ENCODE measurements at places on chromosomes 6 and 20.

- DNase-seq, result no peak
Measured at GRCh38 chr6:7161845-7162244, 54.1 kb downstream of the RREB1 start.

DNA sequence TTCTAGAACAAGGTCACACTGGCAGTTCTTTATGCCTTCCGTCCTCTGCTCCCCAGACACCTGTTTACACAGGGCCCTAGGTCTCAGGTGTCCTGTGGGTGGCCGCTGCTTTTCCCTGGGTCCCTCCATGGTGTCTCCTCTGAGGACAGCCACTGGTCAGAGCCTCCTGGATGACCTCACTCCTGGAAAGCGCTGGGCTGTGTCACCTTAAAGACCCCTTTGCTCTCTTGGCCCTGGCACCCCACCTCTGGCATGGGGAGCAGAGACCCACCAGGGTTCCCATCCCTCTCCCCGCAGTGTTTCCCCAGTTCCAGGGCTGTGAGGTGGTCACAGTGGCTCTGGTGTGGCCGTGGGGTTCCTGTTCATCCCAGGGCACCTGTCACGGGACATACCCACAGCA lies 33.9 kb downstream of the NTSR1 start:
- DNase-seq, result no peak

- no peak for DNase-seq
Measured at GRCh38 chr20:44010162-44010704, 95.6 kb downstream of the TOX2 start.

DNA sequence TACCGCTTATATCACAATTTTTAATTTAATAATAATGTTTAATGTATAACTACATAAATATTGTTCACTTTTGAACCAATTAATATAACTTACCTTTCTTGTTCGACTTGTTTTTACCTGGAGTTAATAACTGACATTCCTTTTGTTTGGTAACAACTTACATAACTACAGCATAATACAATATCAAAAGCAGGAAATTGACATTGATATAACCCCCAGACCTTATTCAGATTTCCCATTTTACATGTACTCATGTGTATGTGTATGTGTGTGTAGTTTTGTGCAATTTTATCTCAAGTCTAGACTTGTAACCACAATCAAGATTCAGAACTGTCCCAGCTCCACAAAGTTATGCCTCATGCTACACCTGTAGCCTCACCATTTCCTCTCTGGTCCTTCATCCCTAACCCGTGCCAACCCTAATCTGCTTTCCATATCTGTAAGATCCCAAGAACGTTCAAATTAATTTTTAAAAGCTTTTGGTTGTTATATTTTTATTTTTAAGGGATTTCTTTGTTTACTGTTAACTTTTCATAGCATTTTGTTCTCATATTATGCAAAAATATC lies 190.6 kb downstream of the MANEA start:
- DNase-seq, result no peak

DNA sequence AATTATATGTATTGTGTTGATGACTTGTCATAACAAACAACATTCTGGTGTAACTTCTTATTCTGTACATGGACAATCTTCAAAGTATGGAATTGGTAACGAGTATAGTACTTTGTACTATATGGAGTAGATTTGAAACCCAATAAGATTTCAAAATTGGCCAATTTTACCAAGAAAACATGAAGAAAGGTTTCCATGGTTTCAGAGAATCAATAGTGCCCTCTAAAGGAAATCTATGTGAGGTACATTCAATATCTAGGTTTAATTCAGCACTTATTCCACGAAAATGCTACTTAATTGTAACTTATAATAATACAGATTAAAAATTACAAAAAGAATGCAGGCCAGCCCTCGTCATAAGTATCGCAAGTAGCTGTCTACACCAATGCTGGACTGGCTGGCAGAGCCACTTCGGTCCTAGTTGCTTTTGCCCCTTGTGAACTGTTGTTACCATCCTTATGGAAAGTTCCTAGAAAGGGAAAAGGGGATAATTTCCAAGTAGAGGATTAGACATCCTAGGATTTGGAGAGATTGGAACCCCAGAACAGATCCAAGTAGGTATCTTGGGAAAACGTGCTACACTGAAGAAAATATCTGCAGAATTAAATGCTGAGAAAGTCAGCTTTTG lies 70.9 kb downstream of the LCA5 start:
- peak; percentile 3 for DNase-seq

DNA sequence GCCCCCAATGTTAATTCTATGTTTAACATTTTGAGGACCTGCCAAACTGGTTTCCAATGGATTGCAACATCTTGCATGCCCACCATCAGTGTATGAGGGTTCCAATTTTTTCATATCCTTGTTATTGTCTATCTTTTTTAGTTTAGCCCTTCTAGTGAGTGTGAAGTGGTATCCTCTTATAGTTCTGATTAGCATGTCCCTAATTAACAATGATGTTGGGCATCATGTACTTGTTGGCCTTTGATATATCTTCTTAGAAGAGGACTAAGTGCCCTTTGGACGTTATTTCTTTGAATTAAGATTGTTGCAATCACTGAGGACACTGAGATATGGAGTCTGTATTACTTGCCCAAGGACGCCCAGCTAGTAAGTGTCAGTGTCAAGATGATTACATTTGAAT lies 22.3 kb downstream of the GCNT2 start:
- no peak for DNase-seq

DNA sequence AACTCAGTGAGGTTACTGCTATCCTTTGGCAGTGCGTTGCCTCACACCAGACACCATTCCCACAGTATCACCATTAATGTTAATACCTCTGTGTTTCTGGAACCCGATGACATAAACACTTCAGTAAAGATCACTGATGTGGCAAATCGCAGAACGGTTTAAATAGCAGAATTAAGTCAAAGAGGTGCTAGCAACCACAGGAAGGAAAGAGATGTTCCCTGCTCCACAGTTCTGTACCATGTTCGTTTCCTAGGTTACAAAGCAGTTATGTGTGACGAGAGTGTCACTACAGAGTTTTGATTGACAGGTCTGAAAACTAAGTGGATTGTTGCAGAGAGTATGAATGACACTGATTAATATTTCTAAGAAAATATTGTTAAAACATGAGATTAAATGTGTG lies 272.3 kb downstream of the KHDRBS2 start:
- no peak for DNase-seq

- no peak for DNase-seq
Measured at GRCh38 chr6:42766163-42766670, 15.6 kb upstream of the BICRAL start.

GRCh38 chr20:47273591-47274235 lies 82.8 kb downstream of the ZMYND8 start:
- DNase-seq, result no peak

DNA sequence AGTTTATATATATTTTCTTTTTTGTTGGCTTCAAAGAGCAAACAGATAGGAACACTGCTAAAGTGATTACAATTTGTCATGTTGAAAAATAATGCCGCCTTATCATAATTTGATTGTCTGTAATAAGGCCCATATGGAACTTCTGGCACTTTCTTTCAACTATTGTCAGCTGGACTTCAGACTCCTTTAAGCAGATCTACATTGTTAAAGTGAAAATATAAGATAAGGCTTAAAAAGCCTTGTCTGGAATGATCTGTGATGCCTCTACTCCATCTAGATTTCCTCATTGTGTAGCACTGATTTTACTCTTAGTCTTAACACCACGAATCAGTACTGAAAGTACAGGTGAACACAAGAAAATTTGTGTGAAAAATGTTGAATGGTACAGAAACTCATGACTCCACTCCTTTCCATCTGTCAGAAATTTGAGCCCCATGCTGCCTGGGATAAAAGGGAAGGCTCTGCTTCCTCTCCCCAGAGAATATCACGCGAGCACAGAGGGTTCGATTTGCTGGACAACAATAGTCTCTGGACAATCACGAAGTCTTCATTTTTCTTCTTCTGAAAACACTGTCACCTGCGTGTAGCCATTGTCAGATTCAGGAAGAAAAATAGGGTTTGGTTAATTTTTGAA lies 56.0 kb downstream of the BCAS1 start:
- no peak for DNase-seq

DNA sequence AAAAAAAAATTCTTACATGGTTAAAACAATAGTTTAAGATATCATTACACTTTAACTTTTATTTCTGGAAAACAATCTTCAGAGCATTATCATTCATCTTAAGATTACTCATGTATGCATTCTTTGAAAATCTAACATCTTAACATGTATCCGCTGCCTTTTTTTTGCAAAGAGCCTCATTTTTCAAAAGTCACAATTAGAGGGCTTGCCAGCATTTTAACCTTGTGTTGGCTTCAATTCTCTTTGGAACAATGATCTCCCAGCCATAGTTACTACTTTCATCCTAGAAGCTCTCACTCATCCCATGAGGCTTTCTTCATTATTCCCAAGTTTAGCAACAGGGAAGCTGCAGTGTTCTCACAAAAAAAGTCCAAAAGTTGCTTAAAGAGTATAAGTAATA lies 330.8 kb downstream of the BCKDHB start:
- no peak for DNase-seq

- DNase-seq, result no peak
Measured at GRCh38 chr6:10391299-10391630, 23.6 kb downstream of the TFAP2A start.

- DNase-seq, result no peak
Measured at GRCh38 chr6:19269341-19269898, 567.8 kb upstream of the ID4 start.

- no peak for DNase-seq
Measured at GRCh38 chr6:56551409-56552120, 91.1 kb downstream of the DST start.

- no peak for DNase-seq
Measured at GRCh38 chr6:138310294-138310693, 67.4 kb upstream of the SMIM28 start.

GRCh38 chr20:37190354-37191112 lies 11.2 kb upstream of the MROH8 start:
- DNase-seq, result no peak

DNA sequence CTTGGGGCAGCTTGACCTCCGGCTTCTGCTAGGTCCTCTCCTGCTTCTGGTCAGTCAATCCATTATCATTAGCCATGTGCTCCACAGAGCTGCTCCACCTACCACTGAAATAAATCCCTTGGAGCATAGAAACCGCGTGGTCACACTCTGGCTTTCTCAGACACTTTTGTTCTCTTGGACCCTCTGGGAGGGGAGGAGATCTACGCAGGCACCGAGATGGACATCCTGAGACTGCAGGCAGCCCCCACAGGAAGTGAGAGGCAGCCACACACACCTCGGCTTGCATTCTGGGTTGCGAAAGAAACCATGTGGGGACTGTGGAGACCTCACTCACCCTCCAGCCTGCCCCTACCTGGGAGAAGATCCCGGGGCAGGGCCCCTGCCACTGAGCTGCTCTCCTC lies 79.5 kb downstream of the FYN start:
- no peak for DNase-seq

DNA sequence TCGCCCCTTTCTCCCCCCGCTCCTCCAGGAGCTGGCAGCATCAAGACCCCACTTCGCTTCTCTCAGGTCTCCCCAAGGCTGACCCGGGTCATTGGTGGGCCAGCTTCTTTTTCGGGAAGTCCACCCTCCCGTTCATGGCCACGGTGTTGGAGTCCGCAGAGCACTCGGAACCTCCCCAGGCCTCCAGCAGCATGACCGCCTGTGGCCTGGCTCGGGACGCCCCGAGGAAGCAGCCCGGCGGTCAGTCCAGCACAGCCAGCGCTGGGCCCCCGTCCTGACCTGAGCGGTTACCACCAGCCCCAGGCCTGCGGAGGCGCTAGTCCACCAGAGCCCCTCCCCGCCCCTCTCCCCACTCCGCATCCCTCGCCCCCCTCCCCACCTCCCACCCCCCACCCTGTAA lies 1.0 kb downstream of the PPDPF start:
- DNase-seq, result no peak

GRCh38 chr6:151284548-151285017 lies 44.8 kb downstream of the AKAP12 start:
- DNase-seq, result peak; percentile 4

DNA sequence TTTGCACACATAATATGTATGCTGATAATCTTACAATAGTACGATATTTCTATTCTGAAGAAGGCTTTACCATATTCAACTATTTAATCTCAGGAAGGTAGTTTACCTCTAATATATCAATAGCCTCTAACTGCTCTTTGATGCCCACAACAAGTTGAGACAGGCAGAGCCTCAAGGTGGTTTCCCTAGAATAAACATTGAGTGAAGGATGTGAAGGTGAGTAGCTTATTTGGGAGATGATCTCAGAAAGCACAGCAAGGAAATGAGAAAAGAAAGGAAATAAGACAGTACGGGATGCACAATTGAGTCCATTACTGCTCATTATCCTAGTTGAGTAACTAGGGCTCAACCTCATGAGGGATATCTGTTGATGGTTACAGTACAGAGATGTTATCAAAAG lies 638.4 kb downstream of the MAFB start:
- DNase-seq, result no peak

- DNase-seq, result no peak
Measured at GRCh38 chr6:137798261-137798660, 68.8 kb upstream of the TNFAIP3 start.

DNA sequence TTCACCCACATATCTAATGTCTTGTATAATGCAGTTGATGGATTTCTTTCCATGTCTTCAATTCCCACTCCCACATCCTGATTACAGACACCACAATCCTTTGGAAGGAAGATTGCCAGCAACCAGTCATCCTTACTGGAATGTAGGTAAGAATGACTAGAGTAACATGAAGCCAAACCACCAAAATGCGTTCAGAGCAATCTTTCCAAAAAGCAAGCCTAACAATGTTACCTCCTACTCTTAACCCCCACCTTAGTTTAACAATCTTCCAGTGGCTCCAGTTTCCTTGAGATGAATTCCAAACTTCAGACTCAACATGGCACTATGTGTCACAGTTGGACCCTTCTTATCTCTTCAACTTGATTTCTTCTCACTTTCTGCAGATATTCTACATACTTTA lies 685.6 kb downstream of the DOK5 start:
- DNase-seq, result no peak

- no peak for DNase-seq
Measured at GRCh38 chr6:150394053-150394898, 25.5 kb downstream of the IYD start.

- DNase-seq, result no peak
Measured at GRCh38 chr6:157587127-157587926, 206.3 kb downstream of the ZDHHC14 start.

GRCh38 chr6:30194797-30195690 lies 18.2 kb downstream of the TRIM26 start:
- no peak for DNase-seq

GRCh38 chr20:46396052-46396740 lies 10.2 kb downstream of the ELMO2 start:
- DNase-seq, result no peak

GRCh38 chr6:28433119-28433518 lies 10.2 kb downstream of the ZSCAN23 start:
- DNase-seq, result no peak

DNA sequence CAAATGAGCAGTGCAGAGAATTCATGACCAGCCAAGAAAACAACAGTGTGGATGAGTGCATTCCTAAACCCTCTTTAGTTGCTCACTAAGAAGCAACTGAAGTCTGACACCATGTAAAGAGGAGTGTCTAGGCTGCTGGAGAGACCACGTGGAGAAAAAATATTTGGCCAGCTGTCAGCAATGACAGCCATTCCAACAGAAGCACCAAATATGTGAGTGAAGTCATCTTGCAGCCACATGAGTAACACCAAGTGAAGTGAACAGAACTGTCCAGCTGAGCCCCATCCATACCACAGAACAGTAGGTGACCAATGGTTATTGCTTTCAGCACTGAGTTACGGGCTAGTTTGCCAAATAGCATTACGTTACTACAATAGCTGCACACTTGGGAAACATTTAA lies 89.4 kb downstream of the TBXT start:
- no peak for DNase-seq

Measured in naive thymus-derived CD4-positive, alpha-beta T cell (primary cell).